ENCODE measurements at places on chromosomes 11 and 22.

DNA sequence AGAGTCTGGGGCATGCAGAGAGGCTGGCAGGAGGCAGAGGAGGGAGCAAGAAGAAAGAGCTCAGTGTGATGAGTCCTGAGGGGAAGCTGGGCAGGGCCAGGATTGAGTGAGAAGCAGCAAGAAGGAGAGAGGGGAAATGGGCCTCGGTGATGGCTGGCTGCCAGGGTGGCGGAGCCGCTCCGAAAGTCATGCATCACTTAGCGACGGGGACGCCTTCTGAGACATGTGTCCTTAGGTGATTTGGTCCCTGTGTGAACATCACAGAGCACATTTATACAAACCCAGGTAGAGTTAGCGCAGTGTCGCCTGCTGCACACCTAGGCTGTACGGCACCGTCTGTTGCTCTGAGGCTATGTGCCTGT, 15.1 kb downstream of the TBC1D22A start:
- DNase-seq: peak; percentile 45

GRCh38 chr22:23387827-23388516, 192.1 kb downstream of the IGLL1 start:
- no peak for DNase-seq

- DNase-seq: no peak
Measured at GRCh38 chr11:12205330-12205729, 94.9 kb downstream of the MICAL2 start.

GRCh38 chr11:33187998-33188722, 26.9 kb upstream of the CSTF3 start:
- DNase-seq: no peak

- no peak for DNase-seq
Measured at GRCh38 chr11:774873-775592, 2.3 kb downstream of the GATD1 start.

GRCh38 chr11:69860244-69860643, 41.0 kb upstream of the FGF3 start:
- no peak for DNase-seq

GRCh38 chr11:75907906-75908527, 93.0 kb downstream of the UVRAG start:
- no peak for DNase-seq

GRCh38 chr22:35660291-35661127, 12.3 kb downstream of the APOL6 start:
- DNase-seq: peak; percentile 63

DNA sequence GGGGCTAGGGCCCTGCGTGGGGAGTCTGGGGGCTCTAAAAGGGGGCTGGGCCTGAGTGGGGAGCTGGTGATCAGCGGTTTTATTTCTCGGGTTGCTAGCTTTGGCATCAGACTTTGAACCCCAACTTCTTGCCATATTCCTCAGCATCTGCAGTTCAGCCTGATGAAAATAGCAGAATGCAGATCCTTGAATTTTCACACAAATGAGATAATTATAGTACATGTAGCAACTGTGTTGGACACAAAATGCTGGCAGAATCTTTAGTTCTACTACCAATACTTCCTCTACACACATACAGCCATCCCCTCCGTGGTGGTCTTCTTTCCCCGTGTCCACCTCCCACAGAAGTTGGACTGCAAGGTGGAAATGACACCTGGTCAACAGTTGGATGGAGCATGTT, 1.5 kb downstream of the ZC3H7B start:
- DNase-seq: no peak

DNA sequence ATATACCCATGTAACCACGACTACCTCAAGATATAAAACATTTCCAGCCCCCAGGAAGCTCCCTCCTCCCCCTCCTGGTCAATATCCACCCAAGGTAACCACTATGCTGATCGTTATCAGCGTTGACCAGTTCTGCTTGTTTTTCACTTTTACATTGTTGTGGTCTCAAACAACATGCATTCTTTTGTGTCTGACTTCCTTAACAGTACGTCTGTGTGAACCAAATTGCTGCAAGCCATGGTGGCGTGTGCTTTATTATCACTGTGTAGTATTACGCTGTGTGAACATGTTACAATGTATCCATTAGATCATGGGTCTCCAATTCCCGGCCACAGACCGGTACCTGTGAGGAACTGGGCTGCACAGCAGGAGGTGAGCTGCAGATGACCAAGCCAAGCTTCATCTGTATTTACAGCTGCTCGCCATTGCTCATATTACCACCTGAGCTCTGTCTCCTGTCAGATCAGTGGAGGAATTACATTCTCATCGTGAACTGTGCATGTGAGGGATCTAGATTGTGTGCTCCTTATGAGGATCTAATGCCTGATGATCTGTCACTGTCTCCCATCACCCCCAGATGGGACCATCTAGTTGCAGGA, 15.5 kb upstream of the GRK3 start:
- DNase-seq: no peak

- no peak for DNase-seq
Measured at GRCh38 chr22:16559056-16559955, 33.3 kb downstream of the CCT8L2 start.

DNA sequence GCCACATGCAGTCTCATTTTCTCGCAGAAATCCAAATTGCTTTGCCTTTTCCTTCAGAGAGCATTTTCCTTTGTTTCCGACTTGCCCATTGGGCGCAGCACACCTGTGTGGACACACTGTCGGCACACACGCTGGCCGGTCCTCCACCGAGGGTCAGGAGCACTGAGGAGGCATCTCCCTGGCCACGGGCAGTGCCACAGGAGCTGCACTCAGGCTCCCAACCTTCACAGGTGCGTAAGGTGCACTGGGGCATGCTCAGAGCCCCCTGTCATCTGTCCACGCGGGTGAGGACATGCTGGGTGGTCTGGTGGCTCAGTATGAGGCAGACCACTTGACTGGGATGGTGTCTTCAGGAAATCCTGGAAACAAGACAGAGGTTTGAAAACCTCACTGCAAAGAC, 779.1 kb downstream of the BRD1 start:
- DNase-seq: no peak

- no peak for DNase-seq
Measured at GRCh38 chr11:94649964-94650623, 82.9 kb downstream of the PIWIL4 start.

GRCh38 chr11:133082841-133083488, 449.3 kb downstream of the OPCML start:
- DNase-seq: no peak

- DNase-seq: no peak
Measured at GRCh38 chr22:17655289-17655688, 16.7 kb downstream of the BCL2L13 start.

DNA sequence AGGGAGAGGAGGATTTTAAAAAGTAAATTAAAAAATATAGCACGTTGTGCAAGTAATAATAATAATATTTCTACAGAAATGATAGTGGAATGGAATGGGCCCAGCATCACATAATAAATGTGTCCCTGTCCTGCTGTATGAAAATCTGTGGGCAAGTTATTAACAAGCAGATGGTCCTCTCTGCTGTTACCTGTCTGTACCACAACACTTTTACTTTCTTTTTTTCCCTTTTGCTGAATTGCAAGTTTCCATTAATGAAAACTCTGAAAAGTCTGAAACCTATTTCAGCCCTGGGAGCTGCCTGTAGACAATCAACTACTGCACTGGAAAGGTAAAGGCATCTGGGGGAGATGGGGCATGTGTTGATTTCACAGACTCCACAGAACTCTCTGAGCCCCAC, 937.1 kb downstream of the OPCML start:
- DNase-seq: no peak

GRCh38 chr22:49533886-49534285, 293.8 kb downstream of the BRD1 start:
- DNase-seq: no peak

- no peak for DNase-seq
Measured at GRCh38 chr11:831118-831864, 1.5 kb upstream of the CD151 start.

GRCh38 chr11:76229690-76230240, 23.5 kb upstream of the WNT11 start:
- no peak for DNase-seq

DNA sequence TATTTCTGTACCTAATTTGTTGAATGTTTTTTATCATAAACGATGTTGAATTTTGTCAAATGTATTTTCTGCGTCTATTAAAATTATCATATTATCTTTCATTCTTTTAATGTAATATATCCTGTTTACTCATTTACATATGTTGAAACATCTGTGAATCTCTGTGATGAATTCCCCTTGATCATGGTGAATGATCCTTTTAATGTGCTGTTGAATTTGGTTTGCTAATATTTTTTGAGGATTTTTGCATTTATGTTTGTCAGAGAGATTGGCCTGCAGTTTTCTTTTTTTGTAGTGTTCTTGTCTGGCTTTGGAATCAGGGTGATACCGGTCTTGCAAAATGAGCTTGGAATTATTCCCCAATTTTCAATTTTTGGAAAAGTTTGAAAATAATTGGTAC, 569.3 kb upstream of the CCDC179 start:
- DNase-seq: no peak

GRCh38 chr11:105622016-105622415, 12.1 kb downstream of the GRIA4 start:
- DNase-seq: no peak

GRCh38 chr22:38223289-38223960, 21.6 kb downstream of the MAFF start:
- no peak for DNase-seq

GRCh38 chr22:30773919-30774318, 79.2 kb downstream of the OSBP2 start:
- no peak for DNase-seq

- no peak for DNase-seq
Measured at GRCh38 chr11:75150879-75151278, at the start of gene SLCO2B1. Gene SLCO2B1 (plus strand): TSS chr11:75151107. CDS start chr11:75151382, 275 bp downstream.

DNA sequence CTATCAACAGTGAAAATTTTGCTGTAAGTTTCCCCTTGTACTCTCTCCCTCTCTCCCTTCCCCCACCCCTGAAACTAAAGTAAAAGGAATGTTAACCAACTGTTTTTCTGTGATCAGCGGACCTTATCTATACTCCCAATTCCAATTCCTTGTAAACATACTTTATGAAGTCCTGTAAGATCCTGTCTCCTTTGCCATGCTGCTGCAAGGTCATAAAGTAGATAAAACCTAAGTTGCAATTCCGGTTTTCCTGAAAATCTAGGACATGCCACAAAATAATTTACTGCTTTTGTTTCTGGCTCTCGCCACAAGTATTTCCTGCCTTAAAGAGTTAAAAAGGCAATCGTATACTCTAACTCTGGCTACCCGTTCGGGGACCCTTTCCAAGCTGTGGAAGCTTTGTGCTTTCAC, 1469.0 kb downstream of the LRRC4C start:
- DNase-seq: no peak

DNA sequence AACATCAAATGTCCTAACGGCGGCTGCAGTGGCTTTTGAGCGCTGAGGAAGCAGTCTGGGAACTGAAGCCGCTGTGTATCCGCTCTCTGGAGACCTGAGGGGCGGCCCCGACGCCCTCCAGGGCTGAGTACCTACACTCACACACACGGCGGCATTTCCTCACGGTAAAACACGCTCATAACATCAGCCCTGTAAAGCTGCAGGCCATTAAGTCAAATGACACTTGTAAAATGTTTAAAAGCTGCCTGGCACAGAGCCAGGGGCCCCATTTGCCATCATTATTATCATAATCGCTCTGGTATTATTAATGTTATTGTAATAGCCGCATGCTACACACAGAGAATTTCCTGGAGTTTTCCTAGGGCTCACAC, 5.1 kb downstream of the CARS1 start:
- no peak for DNase-seq

- DNase-seq: peak; percentile 13
Measured at GRCh38 chr22:50583294-50583861, 729 bp upstream of the CHKB start.

DNA sequence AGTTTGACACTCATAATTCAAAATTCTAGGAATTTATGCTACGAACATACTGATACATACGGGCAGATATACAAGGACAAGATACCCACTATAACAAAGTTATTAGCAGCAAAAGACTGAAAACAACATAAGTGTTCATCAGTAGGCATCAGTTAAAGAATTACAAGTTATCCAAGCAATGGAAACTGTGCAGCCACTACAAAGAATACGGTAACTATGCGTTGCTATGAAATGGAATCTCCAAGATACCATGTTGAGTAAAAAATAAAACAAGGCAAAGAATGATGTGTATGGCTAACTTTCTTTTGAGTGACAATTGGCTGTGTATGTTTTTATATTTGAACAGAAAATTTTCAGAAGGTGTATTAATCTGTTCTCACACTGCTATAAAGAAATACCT, 151.7 kb downstream of the ADAMTS15 start:
- DNase-seq: no peak

DNA sequence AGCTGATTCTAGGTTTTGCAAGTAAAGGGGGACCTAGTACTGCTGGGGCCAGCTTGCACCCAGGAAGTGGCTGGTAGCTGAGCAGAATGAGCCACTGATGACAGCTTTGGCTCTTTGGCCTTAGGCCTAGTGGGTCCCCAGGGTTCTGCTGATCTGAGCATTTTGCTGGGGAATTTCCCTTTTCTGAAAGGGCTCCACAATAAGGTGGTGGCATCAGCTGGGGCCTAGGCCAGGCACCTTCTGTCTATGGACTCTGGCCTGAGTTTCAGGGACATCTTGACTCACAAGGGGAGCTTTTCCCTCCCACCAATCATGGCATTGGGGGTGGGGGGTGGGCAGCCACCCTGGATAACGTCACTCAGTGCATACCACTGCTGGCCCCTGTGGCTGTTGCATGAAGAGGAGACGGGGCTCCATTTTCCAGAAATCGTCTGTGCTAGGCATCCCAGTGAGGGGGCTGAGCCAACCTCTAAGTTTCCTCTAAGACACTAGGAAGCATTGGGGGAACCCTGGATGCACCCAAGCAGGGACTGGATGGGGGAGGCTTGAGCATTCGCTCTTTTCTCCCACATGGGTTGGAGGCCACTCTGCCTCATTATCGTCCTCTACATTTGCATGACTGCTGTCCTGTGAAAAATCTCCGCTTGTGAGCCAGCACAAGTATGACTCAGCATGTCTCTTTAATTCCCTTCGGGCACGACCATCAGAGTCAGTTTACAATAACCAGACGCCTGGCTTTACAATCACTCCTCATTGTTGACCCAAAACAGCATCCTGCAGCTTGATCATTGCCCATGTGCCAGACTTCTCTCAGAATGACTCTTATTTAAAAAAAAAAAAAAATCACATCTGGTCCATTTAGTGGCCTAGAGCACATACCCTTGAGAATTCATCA, 145.0 kb upstream of the THY1 start:
- DNase-seq: no peak

DNA sequence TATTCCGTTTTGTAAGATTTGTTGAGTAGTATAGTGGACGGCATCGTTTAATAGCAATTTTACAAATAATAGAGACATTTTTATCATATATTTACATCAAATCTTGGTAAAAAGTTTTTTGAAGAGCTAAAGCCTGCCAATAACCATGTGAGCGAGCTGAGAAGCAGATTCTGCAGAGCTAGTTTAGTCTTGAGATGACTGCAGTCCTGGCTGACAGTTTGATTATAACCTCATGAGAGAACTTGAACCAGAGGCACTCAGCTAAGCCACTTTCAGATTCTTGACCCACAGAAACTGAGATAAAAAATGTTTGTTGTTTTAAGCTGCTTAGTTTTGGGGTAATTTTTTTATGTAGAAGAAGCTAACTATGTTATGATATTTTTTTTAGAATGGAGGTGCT, 78.9 kb downstream of the PDE3B start:
- DNase-seq: no peak

GRCh38 chr11:111735262-111736116, 30.7 kb downstream of the PPP2R1B start:
- no peak for DNase-seq

GRCh38 chr11:4466871-4467442, 15.5 kb upstream of the OR52K1 start:
- DNase-seq: no peak
